ENCODE measurements at places on chromosomes 3 and 15.

DNA sequence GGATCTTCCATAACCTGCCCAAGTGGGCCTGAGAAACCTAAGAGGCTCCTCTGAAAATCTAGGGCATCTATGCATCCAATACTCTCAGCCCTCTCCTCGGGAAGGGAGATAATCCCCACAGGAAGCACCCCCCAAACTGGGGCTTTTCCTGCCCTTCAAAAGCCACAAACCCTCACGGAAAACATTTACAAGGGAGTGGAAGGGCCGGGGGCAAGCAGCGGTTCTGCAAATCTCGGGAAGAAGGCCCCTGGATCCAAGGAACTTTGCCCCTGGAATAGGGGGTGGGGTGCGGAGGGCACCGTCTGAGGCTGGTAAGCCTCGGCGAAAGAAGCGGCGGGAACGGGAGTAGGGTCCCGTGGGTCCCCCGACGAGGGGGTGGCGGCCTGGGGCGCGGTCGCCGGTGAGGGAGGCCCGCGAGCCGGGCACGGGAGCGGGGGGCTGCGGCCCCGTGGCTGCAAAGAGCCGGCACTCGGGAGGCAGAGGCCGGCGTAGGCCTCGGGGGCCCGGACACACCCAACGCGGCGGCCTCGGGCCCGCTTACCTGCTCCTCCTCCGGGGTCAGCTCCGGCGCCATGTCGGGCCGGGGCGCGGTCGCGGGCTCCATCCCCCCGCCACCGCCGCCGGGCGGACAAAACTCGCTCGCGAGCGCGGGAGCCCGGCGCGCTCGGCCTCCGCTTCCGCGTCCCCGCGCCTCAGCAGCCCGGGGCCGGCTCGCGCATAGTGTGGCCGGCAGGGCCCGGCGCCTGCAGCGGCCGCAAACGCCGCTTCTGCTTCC lies 755 bp downstream of the PTPN9 start:
- H3K27ac ChIP-seq: peak overlapping the region; percentile 70
- DNase-seq: peak; percentile 32

DNA sequence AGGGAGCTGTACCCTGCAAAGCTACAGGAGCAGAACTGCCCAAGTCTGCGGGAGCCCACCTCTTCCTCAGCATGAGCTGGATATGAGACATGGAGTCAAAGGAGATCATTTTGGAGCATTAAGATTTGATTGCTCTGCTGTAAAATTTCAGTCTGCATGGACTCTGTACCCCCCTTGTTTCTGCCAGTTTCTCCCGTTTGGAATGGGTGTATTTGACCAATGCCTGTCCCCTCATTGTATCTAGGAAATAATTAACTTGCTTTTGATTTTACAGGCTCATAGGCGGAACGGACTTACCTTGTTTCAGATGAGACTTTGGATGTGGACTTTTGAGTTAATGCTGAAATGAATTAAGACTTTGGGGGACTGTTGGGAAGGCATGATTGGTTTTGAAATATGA lies 18.3 kb downstream of the RNF13 start:
- H3K4me1 ChIP-seq: no peaks in the 10 kb centered on the region
- no peaks in the 10 kb centered on the region for H3K27me3 ChIP-seq
- no peak for DNase-seq
- no peak overlapping the region for H3K4me3 ChIP-seq
- no peak overlapping the region for H3K27ac ChIP-seq

GRCh38 chr3:3664935-3665334 lies 134.3 kb upstream of the LRRN1 start:
- no peaks in the 10 kb centered on the region for H3K36me3 ChIP-seq
- DNase-seq: no peak
- no peaks in the 10 kb centered on the region for H3K4me1 ChIP-seq
- no peaks in the 10 kb centered on the region for H3K27me3 ChIP-seq
- H3K27ac ChIP-seq: no peak overlapping the region
- no peak overlapping the region for H3K4me3 ChIP-seq

- peaks cover 4% of the 10 kb centered on the region for H3K4me1 ChIP-seq
- DNase-seq: no peak
- H3K27ac ChIP-seq: no peak overlapping the region
- H3K36me3 ChIP-seq: no peaks in the 10 kb centered on the region
- no peak overlapping the region for H3K4me3 ChIP-seq
Observed at GRCh38 chr3:17806876-17807275, 64.4 kb upstream of the TBC1D5 start.

DNA sequence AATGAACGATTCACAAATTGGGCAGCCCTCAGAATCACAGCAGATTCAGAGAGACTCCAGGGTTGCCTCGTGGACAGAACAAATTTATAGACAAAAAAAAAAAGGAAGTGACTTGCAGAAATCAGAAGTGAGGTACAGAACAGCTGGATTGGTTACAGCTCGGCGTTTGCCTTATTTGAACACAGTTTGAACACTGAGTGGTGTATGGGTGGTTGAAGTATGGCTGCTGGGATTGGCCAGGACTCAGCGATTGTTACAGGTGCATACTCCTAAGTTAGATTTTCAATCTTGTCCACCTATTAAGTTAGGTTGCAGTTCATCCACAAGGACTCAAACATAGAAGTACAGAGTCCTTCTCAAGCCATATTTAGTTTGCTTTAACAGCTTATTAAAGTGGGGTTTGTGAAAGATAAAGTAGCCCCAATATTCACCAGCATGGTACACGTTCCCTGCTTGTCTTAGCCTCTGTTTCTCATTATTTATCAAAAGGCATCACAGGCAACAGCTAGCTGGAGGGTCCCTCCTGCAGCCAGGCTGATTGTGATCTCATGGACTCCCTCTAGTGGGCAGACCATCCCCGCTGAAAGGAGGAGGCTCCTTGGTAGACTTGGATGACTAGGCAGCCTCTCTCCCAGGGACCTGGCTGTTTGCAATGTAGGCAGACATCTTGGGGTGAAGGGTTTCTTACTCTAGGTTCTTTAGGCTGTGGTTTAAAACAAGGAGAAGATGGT lies 17.6 kb upstream of the ALDH1L1 start:
- H3K36me3 ChIP-seq: no peaks in the 10 kb centered on the region
- H3K27ac ChIP-seq: no peak overlapping the region
- H3K4me1 ChIP-seq: no peaks in the 10 kb centered on the region
- DNase-seq: no peak

DNA sequence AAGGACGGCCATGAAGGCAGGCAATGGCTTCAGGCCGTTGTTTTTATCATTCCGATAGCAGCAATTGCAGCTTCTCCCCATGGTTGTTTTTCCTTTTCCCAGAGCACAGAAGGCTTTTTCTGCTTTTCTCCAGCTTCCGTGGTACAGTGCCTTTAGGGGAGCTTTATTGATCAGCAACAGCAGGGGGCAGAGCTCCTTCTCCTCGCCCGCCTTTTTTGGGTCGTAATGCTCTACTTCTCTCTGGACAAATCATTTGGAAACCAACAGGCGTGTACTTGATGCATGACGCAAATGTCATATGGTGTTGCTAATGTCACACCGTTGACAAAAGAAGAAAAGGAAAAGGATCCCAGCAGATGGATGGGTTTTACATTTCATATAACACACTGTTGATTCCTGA lies 79.7 kb upstream of the SNRK start:
- H3K36me3 ChIP-seq: no peaks in the 10 kb centered on the region
- no peak overlapping the region for H3K27ac ChIP-seq
- no peak overlapping the region for H3K4me3 ChIP-seq
- no peaks in the 10 kb centered on the region for H3K27me3 ChIP-seq
- H3K4me1 ChIP-seq: no peaks in the 10 kb centered on the region
- DNase-seq: no peak

DNA sequence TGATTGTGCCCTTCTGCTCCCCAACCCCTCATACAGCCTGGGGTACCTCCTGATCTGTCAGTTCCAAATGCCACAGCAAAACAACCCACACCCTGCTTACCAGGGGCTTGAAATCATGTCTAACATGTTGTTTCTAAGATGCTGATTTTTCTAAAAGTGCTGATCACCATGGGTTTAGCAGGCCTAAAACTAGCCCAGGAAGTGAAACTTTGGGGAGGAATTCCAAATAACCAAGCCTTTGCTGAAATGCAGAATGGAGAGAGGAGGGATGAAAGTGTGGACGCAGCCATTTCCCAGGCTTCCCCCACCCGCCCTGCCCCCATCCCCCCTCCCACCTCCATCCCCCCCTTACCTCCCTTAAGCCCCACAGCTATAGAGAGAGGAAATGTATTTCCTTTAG lies 2.0 kb upstream of the HRH1 start:
- no peak overlapping the region for H3K27ac ChIP-seq
- H3K36me3 ChIP-seq: no peaks in the 10 kb centered on the region
- H3K4me1 ChIP-seq: peaks cover 4% of the 10 kb centered on the region
- H3K27me3 ChIP-seq: peaks cover 57% of the 10 kb centered on the region
